OCI-LY7 (cell line): ENCODE measurements at places on chromosomes 5 and 9.

GRCh38 chr5:179762079-179762780 lies 29.6 kb downstream of the MAML1 start:
- peak; percentile 63 for DNase-seq

DNA sequence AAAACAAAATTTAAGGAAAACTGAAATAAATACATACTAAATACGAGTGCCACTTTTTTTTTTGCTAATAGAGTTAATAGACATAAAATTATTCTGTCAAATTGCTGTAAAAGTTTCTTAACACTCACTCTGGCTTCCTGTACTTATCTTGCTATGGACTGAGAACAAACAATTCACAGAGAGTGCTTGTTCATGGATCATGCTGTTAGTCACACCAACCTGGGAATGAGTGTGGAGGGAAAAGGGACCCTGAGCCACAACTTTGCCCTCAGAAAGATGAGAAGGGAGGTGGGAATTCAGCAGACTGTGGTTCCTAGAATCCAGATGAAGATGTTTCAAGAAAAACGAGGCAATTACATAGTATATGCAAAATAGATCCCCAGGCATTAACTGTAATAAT lies 246.9 kb downstream of the FBXL7 start:
- DNase-seq = no peak

- DNase-seq = no peak
Measured at GRCh38 chr5:171845857-171846256, 60.2 kb downstream of the SMIM23 start.

DNA sequence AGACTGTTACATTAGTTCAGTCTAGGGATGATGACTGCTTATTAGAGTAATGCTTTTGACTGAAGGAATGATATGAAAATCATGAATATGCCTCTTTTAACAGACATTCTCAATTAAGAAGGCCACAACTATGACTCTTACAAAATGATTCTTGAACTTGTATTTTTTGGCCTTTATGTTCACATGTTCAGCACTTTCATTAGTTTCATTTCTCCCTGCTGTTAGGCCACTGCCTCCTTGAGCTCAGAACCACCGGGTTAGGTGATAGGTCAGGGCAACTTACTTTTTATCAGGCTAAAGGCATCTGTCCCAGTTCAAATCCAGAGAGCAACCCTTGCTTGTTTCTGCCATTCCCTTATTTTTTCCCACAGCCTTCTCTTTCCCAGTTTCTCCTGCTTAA lies 235.2 kb upstream of the ELL2 start:
- no peak for DNase-seq

GRCh38 chr9:120510816-120511215 lies 69.2 kb downstream of the CDK5RAP2 start:
- DNase-seq = no peak

GRCh38 chr9:121774715-121775613 lies 123.5 kb downstream of the DAB2IP start:
- DNase-seq = no peak

GRCh38 chr5:39207345-39208045 lies 11.9 kb downstream of the FYB1 start:
- no peak for DNase-seq

DNA sequence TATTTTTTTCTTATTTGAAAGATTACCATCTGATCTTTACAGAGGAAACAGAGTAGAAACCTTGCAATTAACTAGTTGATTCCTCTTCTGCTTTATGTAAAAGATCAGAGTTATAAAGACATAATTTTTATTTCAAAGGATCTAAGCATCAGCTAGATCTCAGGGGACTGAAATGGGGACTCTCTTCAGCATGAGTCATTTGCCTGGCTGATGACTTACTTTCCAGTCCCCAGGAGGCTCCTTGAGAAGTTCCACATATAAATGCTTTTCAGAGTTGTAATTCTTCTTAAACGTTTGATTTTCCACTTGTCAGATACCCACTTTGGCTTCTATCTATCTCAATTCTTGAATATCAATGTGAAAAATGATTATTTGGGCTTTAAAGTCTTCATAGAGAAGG lies 389.4 kb downstream of the RAB3C start:
- DNase-seq = no peak

GRCh38 chr9:3795556-3795955 lies 269.8 kb upstream of the RFX3 start:
- DNase-seq = no peak

DNA sequence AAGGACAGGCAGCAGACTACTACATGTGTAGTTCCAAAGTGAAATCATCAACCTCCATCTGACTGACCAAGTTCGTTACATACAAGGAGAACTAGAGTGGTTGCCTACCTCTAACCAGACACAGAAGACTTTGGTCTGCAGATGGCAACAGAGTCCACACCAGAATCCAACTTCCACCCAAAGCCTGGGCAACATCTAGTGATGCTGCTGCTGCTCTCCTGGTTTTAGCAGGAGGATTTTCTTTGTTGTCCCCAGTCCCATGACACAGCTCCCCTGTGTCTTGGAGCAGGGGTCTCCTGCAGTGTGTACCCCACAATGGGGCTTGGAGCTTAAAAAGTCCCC lies 46.4 kb upstream of the APC start:
- no peak for DNase-seq

GRCh38 chr9:114938687-114939575 lies 8.5 kb upstream of the TNFSF8 start:
- peak; percentile 51 for DNase-seq

- no peak for DNase-seq
Measured at GRCh38 chr9:70579686-70580085, 165.2 kb upstream of the KLF9 start.

DNA sequence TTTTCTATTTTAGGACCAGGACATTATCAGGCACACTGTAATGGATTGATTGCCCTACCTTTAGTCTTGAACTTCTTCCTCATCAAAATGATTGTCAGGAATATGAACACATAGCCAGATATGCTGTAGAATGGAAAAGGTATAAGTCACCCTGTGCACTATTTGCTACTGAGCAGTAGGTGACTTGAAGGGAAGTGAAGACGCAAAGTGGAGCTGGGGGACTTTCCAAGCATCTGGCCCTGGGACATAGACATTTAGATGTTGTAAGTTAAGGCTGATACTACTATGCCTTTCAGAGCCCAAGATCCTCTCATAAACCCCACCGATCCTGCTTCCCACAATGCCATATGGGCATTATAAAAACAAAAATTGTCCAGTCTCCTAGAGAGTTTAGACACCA lies 174.5 kb downstream of the DOCK8 start:
- no peak for DNase-seq

GRCh38 chr9:89234205-89235067 lies 55.8 kb upstream of the SHC3 start:
- no peak for DNase-seq

GRCh38 chr9:132672413-132672690 lies 2.1 kb downstream of the GTF3C4 start:
- no peak for DNase-seq

- DNase-seq = peak; percentile 80
Measured at GRCh38 chr9:92716557-92716956, 46.6 kb upstream of the IPPK start.

DNA sequence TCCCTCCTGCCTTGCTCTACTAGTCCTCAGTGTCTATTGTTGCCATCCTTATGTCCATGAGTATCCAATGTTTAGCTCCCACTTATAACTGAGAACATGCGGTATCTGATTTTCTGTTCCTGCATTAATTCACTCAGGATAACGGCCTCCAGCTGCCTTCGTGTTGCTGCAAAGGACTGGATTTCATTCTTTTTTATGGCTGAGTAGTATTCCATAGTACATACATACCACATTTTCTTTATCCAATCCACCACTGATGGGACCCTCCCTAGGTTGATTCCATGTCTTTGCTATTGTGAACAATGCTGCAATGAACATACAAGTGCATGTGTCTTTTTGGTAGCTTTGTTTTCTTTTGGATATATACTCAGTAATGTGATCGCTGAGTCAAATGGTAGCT lies 50.4 kb downstream of the FNIP1 start:
- DNase-seq = no peak

GRCh38 chr5:162683284-162683683 lies 615.7 kb downstream of the GABRG2 start:
- no peak for DNase-seq

GRCh38 chr9:96256800-96257199 lies 45.2 kb downstream of the HSD17B3 start:
- no peak for DNase-seq

- no peak for DNase-seq
Measured at GRCh38 chr9:116594547-116594946, 92.6 kb upstream of the TRIM32 start.

DNA sequence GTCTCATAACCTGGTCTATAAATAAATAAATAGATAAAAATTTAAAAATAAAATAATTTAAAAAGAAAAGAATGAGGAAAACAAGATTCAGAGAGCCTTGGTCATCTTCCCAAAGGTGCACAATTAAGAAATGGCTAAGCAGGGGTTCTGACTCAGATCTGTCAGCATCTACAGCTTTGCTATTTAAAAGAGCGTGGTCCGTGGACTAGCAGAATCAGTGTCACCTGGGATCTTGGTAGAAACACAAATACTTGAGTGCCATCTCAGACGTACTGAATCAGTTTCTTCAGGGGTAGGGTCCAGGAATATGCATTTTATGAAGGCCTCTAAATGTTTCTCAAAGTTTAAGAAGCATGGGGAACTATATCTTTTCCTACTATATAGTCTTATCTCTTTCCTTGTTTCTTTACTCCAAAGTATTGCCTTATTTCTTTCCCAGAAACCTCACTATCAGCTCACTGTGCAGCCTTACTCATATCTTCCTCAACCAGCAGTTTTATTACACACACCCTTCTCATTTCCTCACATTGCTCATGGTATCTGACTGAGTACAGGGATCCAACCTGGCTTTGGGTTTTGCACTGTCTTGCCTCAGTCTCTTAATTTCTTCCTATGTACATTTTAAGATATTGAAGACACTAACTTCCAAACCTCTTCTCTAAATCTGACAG lies 58.6 kb downstream of the TMC1 start:
- no peak for DNase-seq

GRCh38 chr9:96391021-96391765 lies 7.7 kb upstream of the SLC35D2 start:
- DNase-seq = no peak

- no peak for DNase-seq
Measured at GRCh38 chr5:6760686-6761085, 47.5 kb downstream of the TENT4A start.

DNA sequence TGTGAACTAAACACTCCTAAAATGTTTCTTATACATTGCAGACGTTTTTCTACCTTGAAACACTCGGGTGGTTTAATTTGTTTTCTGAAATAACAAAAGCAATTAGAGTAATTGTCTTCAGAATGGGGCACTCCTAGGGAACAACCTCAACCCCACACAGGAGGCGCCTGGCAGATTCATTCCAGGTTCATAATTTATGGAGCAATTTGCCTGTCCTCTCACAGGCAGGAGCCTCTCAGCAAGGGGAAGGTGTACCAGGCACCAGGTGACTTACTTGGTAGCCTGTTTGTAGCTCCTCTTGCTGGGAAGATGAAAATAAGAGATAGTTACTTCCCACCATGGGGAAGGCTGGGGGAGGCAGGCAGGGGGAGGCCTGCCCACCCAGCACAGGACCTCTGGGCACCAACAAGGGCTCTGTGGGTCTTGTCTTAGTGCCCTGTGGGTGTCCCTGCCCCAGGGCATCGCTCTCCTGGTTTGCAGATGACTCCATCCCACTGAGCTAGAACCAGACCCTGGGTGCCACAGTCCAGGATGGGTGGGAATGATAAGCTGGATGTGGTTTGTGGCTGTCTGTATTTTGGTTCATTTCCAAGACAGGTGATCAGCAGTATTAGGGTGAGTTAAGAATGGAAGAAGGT lies 144.4 kb downstream of the FSTL4 start:
- DNase-seq = no peak

DNA sequence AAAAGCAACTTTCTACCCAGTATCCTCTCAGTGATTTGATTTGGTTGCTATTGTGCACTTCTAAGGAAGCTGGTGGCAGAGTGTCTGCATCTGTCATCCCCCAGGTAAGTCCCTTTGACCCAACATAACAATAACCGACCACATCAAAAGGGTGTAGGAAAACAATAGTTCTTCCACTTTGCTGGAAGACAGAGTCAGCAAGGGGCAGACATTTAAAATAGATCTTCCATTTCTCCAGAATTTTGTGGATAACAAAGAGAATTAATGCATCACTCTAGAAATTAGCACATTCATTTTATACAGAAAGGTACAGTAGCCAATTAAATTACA lies 177.5 kb downstream of the EBF1 start:
- DNase-seq = no peak

GRCh38 chr9:107368696-107369095 lies 85.6 kb downstream of the RAD23B start:
- no peak for DNase-seq

GRCh38 chr5:178415353-178415752 lies 174.8 kb downstream of the COL23A1 start:
- no peak for DNase-seq

- DNase-seq = no peak
Measured at GRCh38 chr9:95032580-95033341, 284.7 kb downstream of the FANCC start.

DNA sequence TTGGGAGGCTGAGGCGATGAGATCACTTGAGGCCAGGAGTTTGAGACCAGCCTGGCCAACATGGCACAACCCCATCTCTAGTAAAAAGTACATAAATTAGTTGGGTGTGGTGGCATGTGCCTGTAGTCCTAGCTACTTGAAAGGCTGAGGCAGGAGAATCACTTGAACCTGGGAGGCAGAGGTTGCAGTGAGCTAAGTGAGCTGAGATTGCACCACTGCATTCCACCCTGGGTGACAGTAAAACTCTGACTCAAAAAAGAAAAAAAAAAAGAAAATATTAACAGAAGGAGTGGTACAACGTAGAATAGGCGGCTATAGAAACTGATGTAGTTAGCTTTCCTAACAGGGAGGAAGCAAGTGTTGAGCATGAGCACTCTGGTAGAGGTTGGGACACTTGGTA lies 59.9 kb downstream of the PBX3 start:
- DNase-seq = no peak

GRCh38 chr5:132094393-132095076 lies 20.9 kb downstream of the CSF2 start:
- no peak for DNase-seq

DNA sequence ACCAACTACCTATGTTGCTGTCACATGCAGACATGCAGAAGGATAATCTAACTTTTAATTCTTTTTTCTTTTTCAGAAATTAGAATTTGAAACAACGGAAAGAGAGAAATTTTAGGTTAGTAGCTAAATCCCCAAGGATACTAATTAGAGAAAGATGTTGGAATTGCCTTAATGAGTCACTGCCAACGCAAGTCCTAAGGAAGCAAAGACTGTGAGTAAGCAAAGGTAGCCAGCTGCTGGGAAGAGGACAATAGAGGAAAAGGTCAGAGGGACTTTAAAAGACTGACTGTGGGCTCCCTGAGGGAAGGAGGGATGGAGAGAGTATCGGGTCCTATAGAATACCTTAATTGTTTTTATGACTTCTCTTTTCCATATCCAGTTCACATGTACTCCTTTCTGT lies 461.9 kb upstream of the PAPPA start:
- no peak for DNase-seq
